ENCODE measurements at places on chromosomes 11 and 22.

GRCh38 chr11:129458278-129458677, 82.6 kb downstream of the BARX2 start:
- no peak for DNase-seq

DNA sequence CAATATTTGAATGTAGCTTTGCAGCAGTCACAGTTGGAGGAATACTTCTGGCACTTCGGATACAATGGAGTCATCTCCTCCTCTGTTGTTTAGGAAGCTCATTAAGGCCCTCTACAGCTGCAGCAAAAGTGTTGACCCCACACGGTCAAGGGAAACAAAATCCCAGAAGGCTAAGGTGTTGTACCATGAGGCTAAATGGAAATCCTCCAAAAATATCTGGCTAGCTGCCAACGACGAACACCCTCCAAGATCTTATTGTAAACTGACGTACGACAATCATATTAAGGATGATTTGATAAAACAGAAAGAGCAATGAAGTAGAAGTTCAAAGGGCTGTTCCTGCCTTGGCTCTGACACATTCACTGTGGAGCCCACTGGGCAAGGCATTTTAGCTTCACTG, 4.0 kb downstream of the POGLUT3 start:
- no peak for DNase-seq

DNA sequence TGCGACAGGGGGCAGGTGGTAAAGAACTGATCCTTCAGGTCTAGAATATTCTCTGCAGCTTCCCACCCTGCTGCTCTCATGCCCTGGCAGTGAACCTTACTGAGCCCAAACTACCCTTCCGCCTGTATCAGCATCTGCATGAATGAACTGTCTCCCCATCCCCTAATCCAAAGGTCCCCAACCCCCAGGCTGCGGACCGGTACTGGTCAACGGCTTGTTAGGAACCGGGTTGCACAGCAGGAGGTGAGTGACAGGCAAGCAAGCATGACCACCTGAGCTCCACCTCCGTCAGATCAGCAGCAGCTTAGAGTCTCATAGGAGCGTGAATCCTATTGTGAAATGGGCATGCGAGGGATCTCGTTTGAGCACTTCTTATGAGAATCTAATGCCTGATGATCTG, 58.2 kb upstream of the LMO1 start:
- no peak for DNase-seq

- DNase-seq: no peak
These were observed 11.1 kb downstream of the RAPSN start for GRCh38 chr11:47437746-47438418.

DNA sequence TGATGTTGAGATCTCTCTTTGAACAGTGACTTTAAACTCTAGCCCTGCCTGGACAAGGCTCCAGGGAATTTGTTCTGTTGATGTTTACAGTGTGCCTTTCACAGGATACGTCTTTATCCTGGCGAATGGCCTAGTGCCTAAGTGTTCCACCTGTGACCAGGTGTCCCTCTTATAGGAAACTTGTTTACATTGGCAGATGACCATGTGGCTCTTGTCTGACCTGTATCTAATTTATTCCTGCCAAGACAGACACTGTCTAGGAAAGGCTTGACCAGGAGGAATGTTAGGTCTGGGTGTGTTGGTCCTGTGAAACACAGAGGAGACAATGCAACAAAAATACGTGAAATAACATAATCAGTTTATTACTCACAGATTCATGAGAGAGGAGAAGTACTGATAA, 875.6 kb downstream of the METTL15 start:
- no peak for DNase-seq

- DNase-seq: no peak
These were observed 4.6 kb upstream of the ACRV1 start for GRCh38 chr11:125685228-125685627.

DNA sequence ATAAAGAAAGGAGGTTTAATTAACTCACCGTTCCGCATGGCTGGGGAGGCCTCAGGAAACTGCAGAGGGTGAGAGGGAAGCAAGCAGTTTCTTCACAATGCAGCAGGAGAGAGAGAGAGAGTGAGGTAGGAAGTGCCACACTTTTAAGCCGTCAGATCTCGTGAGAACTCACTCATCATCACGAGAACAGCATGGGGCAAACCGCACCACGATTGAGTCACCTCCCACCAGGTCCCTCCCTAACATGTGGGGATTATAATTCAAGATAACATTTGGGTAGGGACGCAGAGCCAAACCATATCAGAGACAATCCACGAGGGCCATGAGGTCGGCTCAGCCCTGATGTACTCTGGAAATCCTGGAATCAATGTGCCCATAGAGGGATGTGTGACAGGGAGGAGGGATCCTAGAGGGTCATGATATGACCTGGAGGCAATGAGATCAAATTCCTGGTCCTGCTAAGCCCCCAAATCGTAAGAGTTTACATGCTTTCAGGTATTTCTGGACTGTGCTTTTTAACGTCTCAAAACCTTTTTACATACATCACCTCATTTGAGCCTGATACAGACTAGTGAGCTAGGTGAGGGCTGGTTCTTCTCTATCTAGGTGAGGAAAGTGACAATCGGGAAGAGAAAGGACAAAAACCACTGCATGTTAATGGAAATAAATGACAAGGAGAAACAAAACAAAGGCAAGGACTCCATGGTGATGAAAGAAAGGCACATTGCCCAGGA, 19.5 kb upstream of the RASSF10 start:
- no peak for DNase-seq

- peak; percentile 18 for DNase-seq
These were observed 16.0 kb downstream of the ZNRF3 start for GRCh38 chr22:28899199-28899853.

- no peak for DNase-seq
These were observed 12.4 kb upstream of the PRAME start for GRCh38 chr22:22571429-22571828.

- DNase-seq: no peak
These were observed 206.3 kb upstream of the BLID start for GRCh38 chr11:122322329-122322728.

GRCh38 chr22:39710380-39711150, 140.0 kb downstream of the CACNA1I start:
- no peak for DNase-seq

- peak; percentile 13 for DNase-seq
These were observed 28.6 kb downstream of the LRP5 start for GRCh38 chr11:68340784-68341556.

- DNase-seq: no peak
These were observed 827 bp upstream of the MUC2 start for GRCh38 chr11:1073851-1074243.

DNA sequence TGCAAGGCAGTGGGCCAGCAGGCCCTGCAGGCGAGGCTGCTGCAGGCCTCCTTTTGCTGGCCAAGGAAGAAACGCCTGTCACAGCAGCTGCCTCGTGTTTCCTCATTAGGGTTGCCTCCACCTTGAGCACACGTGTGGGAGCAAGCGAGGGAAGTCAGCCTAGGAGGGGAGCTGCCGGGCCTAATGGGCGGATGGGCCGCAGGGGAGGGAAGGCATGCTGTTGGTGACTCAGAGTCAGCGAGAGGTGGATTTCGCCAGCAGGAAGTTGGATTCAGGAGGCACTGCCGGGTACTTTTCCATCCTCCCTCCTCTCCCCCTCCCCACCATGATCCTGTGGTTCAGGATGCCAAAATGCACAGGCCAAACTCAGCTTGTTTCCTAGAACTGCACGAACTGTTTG, 498.7 kb downstream of the METTL15 start:
- DNase-seq: no peak

GRCh38 chr22:50529897-50530579, at the start of gene TYMP:
Gene TYMP, minus strand, starts transcription at chr22:50530012. Its CDS starts 303 bp downstream, at chr22:50529709.
- DNase-seq: peak; percentile 77

DNA sequence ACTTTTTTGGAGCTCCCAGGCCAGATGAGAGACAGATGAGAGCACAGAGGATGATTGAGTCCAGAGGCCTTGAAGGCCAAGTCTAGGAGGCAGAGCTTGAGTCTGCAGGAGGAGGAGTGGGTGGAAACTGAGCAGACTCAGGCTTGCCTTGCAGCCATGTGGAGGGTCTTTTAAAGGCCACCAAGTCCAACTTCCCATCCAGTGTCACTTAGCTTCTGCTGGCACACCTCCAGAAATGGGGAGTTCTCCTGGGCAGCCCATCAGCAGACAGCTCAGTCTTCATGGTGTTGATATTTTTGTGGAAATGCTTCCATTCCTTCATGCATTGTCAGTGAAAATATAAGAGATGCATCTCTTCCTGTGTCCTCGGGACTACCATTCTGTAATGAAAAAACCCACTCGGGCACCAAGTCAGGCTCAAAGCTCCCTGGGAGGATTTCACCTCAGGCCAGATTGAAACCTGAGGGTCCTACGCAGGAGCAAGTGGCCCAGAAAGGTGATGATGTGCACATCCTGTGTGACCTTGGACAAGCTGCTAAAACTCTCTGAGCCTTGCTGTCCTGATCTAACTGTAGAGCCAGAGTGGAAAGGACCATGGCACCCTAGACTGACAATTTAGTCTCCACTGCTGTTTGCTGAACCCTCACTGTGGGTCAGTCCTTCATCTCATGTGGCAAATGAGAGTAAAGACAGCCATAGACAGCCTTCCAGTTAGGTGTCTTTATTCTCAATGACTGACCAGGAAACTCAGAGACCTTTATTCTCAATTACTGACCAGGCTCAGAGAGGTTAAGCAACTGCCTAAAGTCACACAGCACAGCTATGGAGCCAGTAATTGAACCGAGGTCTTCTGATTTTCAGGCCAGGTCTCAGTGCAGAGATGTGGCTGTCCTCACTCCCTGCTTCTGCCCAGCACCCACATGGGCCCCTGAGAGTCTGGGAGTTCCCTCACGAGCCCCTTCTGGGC, 2.9 kb upstream of the LRRC32 start:
- no peak for DNase-seq

- DNase-seq: no peak
These were observed 58.7 kb downstream of the DENND5A start for GRCh38 chr11:9206496-9206895.

DNA sequence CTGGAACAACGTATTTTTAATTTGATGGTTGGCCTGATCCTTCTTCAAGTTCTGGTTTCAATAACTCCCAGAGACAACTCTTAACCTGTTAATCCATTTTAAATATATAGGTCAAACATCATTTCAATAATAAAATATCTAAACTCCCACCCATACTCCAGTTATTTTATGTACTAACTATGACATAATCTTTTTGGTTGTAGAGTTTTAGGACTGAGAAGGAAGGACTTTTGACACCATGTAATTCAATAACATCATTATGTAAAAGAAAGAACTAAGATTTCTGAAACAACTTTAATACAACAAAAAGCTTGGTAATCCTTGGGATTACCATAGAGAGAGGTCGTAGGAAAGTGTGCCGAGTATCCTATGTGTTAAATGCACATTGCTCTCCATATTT, 31.5 kb downstream of the VSIG10L2 start:
- DNase-seq: no peak

GRCh38 chr11:78338138-78338537, 79.5 kb downstream of the GAB2 start:
- DNase-seq: no peak

GRCh38 chr11:66343176-66343575, 1.7 kb downstream of the BRMS1 start:
- no peak for DNase-seq

GRCh38 chr11:48101044-48101733, 115.4 kb upstream of the OR4B1 start:
- no peak for DNase-seq

DNA sequence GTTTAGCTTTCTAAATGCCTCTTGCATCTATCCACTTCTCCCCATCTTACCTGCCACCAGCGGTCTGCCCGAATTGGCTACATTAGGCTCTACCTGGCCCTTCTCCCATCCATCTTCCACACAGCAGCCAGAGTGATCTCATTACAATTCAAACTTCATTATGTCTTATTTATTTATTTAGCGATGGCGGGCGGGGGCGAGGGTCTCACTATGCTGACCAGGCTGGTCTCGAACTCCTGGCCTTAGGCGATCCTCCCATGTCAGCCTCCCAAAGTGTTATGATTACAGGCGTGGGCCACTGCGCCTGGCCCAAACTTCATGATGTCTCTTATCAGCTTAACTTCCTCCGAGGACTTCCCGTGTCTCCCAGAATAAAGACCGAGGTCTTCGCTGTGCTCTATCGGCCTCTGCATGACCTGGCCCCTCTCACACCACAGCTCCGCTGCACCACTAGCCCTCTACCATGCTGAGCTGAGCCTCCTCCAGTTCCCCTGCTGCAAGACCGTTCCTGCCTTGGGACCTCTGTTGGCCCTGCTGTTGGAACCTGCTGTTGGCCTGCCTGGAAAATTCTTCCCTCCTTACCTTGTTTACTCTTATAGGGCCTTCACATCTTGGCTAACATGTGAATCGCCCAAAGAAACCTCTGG, 870 bp upstream of the CTTN start:
- DNase-seq: no peak
